COR-L47 (cell line): ENCODE measurements at places on chromosomes 7 and 10.

DNA sequence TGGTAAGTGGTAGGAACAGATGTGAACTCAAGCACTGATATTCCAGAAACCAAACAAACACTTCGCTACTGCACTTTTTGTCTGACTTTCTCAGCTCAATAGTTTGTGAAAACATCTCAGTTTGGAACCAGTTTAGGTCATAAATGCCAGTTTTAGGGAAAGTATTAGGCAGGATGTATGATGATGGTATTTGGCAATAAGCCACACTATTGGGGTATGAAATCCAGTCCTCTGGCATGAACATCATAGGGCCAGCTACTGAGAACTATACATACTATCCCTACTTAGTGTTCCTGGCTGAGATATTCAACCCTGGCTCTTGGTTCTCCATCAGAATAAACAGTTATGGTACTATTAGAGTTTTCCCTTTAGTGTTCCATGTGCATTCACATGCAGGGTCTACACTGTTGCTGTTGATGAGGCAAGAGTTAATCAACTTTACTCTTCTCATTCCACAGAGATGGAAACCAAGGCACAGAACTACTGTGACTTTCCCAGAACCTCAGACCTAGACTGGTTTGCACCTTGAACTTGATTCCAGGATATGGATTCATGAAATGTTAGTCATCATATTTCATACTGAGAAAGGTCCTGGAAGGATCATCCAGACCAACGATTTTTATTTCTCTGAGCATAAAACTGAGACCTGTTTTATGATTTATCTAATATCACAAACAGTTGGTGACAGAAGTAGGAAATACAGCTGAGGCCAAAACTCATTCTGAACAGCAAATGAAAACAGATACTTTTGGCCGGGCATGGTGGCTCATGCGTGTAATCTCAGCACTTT, 20.0 kb upstream of the IFIT2 start:
- DNase-seq: no peak

DNA sequence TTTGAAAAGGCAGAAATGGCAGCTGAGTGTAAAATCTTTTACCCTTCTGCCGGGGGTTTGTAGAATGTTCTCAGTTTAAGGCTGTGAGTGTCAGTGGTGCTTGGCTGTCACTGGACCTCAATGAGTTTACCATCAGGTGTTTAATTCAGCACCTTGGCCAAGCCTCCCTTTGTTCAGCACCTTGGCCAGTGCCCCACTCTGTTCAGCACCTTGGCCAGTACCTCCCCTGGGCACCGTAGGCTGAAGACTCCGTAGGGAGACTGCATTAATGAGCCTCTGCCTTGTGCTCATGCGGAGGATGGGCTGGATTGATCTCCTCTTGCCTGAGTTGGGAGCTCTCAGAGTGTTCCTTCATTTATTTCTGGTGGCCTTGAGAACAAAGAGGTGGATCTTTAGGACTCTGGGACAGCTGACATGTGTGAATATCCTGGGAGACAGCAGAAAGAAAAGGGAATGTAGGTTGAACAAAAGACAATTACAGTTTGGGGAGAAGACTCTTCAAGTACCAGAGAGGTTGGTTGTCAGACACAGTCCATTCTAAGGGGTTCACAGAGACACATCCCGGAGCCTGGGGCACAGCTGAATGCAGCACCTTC, 1.6 kb downstream of the FAM24A start:
- no peak for DNase-seq

GRCh38 chr10:71687077-71687476, 32.5 kb downstream of the C10orf105 start:
- peak; percentile 49 for DNase-seq

- no peak for DNase-seq
Observed at GRCh38 chr10:27276581-27276980, 36.0 kb upstream of the ACBD5 start.

- no peak for DNase-seq
Observed at GRCh38 chr10:24929904-24930303, 22.5 kb downstream of the PRTFDC1 start.

GRCh38 chr10:68172324-68172723, 59.6 kb downstream of the ATOH7 start:
- no peak for DNase-seq

GRCh38 chr10:82319562-82319961, 444.6 kb downstream of the NRG3 start:
- no peak for DNase-seq

DNA sequence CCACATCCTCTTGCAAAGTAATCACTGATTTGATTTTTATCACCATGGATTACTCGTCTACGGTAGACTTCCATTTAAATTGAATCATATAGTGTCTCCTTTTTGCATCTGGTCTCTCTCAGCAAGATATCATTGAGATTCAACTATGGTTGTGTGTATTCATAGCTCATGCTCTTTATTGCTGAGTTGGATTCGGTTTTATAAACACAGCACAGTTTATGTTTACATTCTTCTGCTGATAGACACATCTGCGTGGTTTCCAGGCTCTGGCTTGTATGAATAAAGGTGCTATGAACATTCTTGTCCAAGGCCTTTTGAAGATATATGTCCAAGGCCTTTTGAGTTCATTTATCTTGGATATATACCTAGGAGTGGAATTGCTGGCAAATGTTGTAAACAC, 356.5 kb upstream of the CELF2 start:
- no peak for DNase-seq

GRCh38 chr10:24502801-24503460, 220.8 kb downstream of the ARHGAP21 start:
- DNase-seq: no peak

DNA sequence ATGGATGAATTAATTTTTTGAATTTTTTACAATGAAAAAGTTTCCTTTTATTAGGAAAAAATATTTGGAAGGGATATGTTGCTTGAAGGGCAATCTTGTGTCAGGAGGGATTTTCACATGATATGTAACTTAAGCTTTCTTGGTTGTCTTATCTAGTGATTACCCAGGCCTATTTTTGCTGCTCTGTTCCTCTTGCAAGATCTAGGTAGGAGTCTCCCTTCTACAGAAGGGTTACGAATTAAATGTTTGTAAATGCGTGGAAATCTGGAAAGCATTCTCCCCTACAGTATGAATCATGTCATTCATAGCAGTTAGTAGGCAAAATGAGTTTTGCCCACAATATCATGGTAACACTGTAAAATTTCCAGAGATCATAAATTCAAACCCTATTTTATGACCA, 57.7 kb upstream of the CDK14 start:
- no peak for DNase-seq

DNA sequence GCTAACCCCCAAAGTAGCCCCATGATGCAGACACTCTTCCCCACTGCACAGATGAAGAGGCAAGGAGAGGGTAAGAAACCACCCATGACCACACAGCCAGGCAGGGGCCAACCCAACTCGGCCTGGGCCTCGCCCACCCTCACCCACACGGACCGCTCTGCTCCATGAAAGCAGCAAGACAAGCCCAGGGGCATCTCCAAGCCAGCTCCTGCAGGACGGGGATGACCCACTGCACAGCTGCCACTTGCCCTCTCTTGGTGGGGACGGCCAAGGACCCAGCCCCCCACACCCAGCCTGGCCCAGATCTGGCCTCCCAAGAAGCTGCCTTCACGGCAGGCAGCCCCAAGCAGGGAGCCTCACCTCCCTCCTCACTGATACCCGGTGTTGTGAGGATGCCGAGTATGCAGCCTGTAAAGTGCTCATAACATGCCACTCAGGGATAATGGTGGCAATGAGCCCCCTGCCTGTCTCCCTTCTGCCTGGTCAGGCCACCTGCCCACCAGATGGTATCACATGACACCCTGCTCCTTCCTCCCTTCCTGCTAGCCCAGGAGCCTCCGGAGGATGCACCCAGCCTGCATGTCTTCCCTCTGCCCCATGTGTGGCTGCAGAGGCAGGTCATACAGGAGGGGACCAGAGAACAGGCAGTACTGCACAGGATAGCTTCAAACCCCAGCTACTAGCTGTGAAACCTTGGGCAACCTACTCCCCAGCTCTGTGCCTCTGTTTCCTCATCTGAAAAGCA, 23.3 kb downstream of the OGDHL start:
- DNase-seq: no peak

GRCh38 chr7:90461219-90461618, 8.2 kb upstream of the PTTG1IP2 start:
- DNase-seq: no peak

- DNase-seq: no peak
Observed at GRCh38 chr10:24901686-24902399, 50.6 kb downstream of the PRTFDC1 start.

DNA sequence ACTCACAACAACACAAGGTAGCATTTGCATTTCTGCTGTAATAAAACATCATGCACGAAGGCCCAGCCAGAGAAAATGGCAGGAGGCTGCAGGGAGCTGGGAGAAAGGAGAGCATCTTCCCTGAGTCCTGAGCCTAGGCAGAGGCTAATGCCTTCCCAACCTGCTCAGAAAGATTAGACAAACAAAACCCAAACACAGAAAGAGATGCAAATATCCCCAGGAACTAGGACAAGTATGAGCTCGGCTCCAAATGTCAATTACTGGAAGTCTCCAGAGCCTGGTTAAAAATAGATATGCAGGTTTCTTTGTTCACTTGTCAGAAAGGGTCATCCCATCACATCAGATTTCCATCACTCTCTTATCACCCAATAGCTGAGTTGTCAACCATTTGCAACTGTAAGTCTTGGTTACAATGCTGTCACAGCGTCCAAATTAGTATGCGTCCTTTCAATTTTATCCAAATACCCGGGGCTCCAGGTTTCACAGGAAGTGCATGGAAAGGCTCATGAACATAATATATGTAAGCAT, 316.5 kb upstream of the CELF2 start:
- no peak for DNase-seq

DNA sequence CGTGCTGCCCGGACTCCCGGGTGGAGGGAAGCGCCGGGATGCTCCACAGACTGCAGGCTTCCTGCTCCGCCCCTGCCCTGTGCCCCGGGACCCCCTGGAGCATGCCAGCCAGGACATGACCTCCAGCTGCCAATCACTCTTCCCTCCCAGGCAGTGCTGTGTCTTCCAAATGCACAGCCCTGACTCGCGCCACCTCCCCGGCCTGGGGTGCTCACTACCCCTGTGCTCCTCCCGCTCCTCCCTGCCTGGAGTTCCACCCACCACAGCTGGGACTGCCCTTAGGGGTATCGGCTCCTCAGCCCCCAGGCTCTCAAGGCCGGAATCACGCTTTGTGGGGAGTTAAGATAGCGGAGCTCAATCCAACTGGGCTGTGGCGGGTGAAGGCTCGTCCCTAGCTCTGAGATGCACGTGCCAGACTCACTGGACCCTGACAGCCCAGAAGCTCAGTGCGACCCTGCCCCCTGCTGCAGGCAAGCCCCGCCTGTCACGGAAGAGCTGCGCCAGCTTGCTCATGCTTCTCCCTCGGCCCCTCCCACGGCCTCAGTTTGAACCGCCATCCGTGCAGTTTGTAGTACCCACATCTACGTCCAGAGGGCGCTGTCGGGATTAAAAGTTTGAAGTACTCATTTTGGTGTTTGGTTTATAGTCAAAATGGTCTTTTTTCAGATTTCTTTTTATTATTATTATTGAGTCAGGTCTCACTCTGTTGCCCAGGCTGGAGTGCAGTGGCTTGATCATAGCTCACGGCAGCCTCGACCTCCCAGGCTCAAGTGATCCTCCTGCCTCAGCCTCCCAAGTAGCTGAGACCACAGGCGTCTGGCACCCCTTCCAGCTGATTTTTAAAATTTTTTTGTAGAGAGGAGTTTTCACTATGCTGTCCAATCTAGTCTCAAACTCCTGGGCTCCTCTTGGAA, 142.5 kb upstream of the TCERG1L start:
- no peak for DNase-seq

- no peak for DNase-seq
Observed at GRCh38 chr7:143884969-143885559, 16.9 kb downstream of the TCAF1 start.

GRCh38 chr7:34825221-34825620, 167.2 kb downstream of the NPSR1 start:
- DNase-seq: no peak

DNA sequence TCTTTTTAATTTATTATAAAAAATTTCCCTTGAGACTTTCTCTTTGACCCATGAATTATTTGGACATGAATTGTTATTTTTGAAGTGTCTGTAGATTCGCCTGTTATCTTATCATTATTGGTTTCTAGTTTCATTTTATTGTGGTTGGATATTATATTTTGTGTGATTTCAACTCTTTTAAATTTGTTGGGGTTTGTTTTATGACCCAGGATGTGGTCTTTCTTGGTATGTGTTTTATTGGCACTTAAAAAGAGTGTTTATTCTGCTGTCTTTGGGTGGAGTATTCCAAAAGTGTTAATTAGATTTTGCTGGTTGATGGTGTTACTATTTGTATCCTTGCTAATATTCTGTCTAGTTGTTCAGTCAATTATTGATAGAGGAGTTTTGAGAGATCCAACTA, 50.5 kb upstream of the GPR141 start:
- no peak for DNase-seq

DNA sequence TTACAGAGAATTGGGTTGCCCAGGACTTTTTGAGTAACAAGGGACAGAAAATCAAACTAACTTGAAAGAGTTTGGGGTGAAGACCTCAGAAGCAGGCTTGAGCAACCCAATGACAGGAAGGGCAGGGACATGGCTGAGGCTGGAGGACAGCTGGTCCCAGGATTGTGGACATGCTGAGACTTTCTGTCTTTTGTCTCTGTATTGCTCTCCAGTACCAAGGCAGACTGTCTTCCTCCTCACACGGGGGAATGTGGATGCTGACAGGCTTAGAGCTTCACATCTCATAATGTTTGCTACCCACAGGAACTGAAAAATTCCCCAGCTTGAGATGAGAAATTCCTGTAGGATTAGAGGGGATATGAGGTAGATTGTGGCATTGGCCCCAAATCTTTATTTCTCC, 229.6 kb downstream of the PHF14 start:
- no peak for DNase-seq

DNA sequence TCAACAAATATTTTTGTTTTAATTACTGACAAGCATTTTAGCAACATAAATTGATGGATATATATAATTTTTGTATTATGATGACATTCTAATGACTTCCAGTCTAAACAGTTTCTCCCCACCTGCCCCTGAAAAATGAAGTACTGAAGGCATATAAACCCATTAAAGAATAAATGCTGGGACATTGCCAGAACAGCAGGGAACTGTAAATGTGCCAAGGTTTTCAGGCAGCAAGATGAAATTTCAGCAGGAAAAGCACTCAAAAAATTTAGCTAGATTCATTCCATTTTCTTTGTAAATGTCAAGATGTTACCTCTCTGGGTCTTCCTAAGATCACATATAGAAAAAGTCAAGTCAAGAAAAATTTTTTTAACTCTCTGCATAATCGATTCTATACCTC, 11.0 kb upstream of the TLL2 start:
- DNase-seq: no peak

DNA sequence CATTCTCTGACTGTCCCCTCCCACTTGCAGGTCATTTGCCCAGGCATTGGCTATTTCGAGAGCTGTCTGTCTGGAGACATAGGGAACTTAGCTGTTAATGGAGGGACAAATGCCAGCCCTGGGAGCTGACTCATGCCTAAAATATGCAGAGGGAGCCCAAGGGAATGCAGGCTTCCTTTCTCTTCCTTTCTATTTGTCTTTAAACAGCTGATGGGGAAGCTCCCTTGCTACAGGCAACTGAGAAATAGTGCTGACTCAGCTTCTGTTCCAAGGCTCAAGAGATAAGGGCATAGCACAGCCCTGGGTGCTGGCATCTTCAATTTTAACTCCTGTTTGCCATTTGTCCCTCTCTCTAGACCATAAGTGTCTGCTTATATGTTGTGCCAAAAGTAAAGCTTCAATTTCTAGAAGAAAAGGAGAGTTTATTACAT, 82.7 kb upstream of the C1GALT1 start:
- no peak for DNase-seq
